ENCODE measurements at places on chromosomes 12 and 14.

DNA sequence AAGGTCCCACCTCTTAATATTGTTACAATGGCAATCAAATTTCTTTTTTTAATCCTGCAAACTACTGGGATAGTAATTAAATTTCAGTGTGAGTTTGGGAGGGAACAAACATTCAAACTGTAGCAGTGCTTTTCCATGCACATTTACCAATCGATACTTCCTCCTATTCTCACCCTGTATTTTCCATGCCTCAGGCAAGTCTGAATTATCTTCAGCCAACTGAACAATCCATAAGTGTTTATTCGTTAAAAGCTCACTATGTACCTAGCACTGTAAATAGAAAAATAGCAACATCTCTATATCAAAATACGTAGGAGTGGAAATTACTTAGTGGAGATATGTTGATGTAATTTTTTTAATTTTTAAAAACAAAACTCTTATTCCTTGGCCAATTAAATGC lies 43.5 kb downstream of the CCDC177 start:
- DNase-seq, result no peak

DNA sequence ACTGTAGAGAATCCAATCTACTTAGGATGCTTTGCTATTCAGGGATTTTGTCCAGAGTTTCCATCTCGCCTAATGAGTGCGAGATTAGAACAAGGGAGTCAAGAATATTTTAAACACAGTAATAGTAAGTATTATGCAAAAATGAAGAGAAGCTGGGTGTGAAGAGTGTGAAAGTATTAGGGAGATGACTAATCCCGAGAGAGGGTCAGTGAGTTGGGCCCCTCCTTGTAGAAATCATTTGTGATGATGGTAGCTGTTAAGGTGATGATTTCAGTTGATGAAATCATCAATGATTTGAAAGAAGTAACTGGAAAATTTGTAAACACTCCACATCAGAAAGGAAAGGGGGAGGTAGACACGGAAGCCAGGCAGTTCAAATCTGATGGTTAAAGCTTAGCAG lies 478.9 kb upstream of the MGAT4C start:
- DNase-seq, result no peak

- no peak for DNase-seq
Measured at GRCh38 chr14:52929192-52929807, 21.6 kb downstream of the FERMT2 start.

GRCh38 chr14:104245075-104245474 lies 106.7 kb downstream of the KIF26A start:
- DNase-seq, result no peak

- no peak for DNase-seq
Measured at GRCh38 chr12:79687711-79688260, 3.0 kb downstream of the PAWR start.

- no peak for DNase-seq
Measured at GRCh38 chr14:59482541-59483331, 1.5 kb downstream of the L3HYPDH start.

- no peak for DNase-seq
Measured at GRCh38 chr14:67456732-67457131, 31.8 kb downstream of the TMEM229B start.

DNA sequence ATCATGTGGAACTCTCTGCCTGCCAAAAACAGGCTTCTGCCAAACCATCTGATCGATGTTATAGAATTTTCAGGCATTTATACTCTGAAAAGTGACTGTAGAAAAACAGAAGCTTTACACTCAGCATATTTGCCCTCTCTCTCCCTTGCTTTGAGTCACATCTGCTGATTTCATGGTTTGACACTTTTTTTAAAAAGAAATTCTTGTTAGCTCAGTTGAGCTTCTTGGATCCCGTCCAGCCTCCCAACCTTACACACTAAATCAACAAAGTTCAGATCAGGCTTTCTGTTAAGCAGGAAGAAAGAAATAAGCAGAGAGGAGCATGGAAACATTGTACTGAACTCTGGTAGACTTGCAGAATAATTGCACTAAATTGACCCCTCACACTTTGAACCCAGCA lies 193.6 kb upstream of the SEL1L start:
- no peak for DNase-seq

DNA sequence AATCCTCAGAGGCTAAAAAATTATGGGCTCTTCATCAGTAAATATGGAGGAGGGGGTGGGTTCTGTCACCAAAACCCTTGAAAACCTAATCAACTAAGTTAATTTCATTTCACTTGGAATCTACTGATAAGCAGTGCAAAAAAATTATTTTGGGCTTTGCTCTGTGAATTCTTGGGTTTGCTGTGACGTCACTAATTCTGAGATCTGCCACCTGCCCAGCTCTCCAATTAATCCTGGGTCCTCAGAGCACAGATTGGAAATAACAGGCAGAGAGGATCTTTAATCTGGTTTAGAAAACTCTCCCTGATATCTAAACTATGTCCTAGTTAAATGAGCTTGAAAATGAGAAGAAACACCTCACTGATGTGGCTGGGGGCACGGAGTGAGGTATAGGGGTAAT lies 903.2 kb downstream of the AACS start:
- no peak for DNase-seq

- DNase-seq, result no peak
Measured at GRCh38 chr14:62824086-62824485, 221.2 kb downstream of the KCNH5 start.

GRCh38 chr14:47966076-47966810 lies 290.8 kb upstream of the MDGA2 start:
- no peak for DNase-seq

DNA sequence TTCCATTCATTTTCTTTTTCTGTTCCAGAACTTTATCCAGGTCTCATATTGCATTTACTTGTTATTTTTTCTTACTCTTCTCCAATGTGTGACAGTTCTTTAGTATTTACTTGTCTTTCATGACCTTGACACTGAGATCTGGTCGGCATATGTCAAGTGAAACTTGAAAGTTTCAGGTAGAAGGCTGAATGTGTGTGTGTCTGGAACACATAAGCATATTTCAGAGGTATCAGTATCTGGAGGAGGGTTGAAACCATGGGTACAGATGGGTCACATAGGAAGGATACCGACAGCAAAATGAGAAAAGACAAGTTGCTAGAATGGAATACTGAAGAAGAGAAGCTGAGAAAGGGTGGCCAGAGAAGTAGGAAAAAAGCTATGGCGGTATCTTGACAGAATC lies 22.5 kb upstream of the PTGDR start:
- DNase-seq, result no peak

- no peak for DNase-seq
Measured at GRCh38 chr14:76375484-76375883, 453 bp upstream of the ESRRB start.

GRCh38 chr12:23169012-23169695 lies 544.2 kb downstream of the ETNK1 start:
- no peak for DNase-seq

- no peak for DNase-seq
Measured at GRCh38 chr12:95385246-95386035, 88.5 kb upstream of the METAP2 start.

- no peak for DNase-seq
Measured at GRCh38 chr12:25236190-25236589, 14.5 kb downstream of the KRAS start.

DNA sequence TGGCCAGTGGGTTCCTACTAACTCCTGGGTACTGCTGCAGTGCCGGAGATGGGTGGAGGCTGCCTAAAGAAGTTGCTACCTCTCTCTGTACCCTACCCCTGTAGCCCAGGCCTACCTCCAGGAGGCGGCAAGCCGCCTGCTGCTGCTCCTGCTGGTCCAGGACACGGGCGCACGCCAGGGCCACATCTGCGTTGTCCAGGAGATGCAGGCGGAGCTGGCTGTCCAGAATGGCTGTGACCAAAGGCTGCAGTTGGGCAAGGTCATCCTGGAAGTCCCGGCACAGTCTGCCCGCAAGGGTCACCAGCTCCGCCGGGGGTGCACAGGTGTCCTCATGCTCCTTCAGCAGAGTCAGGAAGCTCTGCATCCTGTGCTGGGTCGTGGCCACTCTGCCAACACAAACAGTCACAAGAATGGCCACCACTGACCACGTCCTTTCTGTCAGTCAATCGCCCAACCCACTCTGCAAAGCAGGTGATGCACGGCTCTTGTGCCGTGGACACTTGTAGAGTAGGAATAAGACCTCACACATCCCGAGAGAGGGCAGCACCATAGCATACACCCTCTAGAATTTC lies 1.6 kb downstream of the ANHX start:
- DNase-seq, result no peak

GRCh38 chr14:29548948-29549370 lies 378.7 kb downstream of the PRKD1 start:
- no peak for DNase-seq

DNA sequence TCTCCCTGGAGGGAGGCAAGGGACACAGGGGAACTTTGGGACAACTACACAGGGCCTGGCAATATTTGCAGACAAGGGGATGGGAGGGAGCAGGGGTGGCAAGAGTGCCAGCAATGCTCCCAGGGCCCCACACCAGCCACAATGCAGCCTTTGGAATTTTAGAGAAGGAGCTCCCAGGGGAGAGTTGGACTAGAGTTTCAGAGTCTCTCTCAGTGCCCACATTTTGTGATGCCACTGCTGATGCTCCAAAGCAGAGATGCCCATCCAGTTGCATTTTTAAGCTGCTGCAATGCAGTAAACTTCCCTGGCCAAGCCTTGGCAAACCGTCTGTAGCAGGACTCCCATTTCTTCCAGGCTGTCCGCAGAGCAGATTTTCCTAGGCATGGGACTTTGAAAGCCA lies 98.9 kb downstream of the ZFP36L1 start:
- no peak for DNase-seq

DNA sequence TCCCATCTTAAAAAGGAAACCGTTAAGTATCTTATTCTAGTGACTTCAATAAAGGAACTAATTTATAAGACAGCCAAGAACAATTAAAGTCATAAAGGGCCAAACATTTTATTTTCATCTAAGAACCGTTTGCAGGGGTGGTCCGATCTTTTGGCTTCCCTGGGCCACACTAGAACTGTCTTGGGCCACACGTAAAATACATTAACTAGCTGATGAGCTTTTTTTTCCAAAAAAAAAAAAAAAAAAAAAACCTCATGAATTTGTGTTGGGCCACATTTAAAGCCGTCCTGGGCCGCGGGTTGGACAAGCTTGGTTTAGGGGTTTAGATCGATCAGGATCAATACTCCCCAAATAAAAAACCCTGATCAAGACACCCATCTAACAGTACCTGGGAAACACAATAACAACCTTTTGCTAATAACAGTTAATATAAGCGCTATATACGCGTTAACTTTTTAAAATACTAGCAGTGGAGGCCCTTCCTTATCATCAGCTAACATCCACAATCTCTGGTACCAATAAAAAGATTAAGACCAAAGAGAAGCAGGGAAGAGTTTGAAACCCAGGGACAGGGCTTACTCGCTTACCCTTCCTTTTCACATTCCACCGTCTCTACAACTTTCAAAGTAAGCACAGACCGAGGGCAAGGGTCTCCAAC lies 1.1 kb downstream of the NAP1L1 start:
- no peak for DNase-seq

- no peak for DNase-seq
Measured at GRCh38 chr12:75476071-75476470, 4.5 kb upstream of the GLIPR1 start.

- no peak for DNase-seq
Measured at GRCh38 chr12:20453756-20454310, 85.5 kb downstream of the PDE3A start.
